ENCODE measurements at places on chromosomes 1 and 21.

GRCh38 chr1:214404571-214405213, 123.7 kb downstream of the SMYD2 start:
- DNase-seq, result no peak

DNA sequence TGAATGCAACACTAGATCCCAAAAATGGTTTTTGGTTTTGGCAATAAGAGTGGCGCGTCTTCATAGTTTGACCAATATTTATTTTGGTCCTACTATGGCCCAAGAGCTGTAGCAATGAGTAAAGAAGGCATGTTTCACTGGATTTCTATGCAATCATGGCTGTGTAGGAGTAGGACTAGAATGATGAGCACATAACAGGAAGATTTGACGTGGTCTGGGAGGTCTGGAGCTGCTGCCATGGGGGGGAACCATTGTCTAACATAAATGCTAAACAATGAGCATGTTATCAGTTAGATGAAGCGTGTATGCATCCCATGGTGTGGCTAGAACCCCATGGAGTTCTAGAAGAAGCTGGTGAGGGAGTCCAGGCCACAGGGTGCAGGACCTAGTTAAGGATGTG, 38.3 kb downstream of the OLIG1 start:
- no peak for DNase-seq

DNA sequence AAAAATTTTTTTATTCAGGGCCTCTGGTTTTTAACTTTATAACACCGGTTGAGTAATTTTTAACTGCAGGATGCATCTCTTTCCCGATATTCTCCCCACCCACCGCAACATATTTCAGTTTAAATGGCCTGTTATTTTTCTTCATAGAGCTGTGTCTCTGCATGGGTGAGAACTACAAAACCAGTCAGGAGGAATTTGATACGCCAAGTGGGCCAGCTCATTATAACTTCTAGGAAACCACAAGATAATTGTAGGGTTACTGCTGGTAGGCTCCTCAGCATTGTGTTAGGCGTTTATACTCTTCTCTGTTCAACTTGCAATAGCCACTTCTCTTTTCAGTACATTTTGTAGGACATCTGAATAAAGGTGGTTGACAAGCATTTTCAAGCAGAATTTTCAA, 169.7 kb downstream of the PBX1 start:
- no peak for DNase-seq

GRCh38 chr1:94555091-94555490, 13.5 kb upstream of the F3 start:
- DNase-seq, result no peak

GRCh38 chr1:90723590-90724108, 6.5 kb upstream of the BARHL2 start:
- DNase-seq, result no peak

DNA sequence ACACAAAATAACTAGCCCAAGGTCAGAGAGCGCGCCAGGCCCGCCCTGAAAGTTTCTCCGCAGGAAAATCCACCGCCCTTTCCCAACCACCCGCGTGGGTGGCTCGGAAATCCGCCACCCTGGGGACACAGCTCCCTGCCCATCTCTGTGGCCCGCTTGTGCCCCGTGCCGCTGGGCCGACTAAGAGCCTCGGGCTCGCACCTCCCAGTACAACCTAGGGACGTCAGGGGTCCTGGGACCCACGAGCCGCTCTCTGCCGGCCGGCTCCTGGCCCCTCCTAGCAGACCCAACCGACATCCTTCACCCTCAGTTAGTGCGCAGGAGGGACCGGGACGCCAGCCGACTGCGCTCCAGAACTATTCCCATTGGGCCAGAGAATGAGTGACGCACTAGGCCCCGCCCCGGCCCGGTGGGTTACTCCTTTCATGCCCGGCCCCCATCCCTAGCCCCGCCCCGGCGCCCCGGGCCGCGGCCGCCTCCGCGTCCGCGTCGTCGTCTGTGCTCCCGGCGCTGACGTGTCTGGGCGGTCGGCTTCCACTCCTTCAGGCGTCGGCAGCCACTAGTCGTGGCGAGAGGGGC, 396 bp upstream of the UAP1 start:
- peak; percentile 98 for DNase-seq

DNA sequence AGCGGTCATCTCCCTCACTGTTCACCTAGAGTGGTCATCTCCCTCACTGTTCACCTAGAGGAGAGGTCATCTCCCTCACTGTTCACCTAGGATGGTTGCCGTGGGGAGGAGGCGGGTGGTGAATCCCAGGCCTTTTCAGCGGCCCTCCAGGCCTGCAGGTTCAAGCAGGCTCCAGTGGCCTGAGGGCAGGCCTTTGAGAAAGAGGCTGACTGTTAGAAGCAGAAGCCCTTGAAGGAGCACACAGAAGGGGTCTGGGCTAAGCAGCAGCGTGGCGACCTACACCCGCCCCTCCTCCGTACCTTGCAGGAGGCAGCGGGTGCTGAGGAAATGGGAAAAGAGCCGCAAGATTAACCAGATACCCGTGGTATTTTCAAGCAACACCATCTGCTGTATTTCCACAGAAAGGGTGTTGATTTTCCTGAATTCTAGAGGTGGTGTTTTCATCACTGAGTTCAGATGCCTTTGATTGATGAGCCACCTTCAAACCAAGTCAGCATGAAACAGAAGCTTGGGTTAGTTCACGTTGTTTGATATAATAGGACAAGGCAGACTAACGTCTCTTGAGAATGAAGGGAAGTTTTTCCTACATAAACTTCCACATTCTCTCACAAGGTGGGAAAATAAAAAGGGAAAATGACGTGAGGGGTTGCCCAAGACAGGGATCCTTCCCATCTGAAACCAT, 289.5 kb downstream of the KIF26B start:
- DNase-seq, result no peak

DNA sequence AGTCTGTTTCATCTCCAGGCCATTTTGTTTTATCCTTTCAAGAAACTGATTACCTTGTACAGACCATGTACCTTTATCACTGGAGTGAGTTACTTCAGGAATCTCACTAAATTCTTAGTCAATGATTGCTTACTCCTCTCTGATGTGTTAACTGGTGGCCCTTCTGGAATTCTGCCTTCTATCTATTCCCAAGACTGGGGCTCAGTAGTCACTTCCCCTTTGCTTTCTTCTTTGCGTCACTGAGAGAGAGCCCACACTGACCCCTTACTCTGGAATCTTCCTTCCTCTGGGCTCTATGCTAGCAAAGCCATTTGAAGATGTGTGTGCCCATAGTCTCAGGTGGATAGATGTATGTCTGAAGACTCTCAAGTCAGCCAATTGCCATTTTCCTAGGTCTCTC, 34.6 kb downstream of the XCL2 start:
- DNase-seq, result no peak

DNA sequence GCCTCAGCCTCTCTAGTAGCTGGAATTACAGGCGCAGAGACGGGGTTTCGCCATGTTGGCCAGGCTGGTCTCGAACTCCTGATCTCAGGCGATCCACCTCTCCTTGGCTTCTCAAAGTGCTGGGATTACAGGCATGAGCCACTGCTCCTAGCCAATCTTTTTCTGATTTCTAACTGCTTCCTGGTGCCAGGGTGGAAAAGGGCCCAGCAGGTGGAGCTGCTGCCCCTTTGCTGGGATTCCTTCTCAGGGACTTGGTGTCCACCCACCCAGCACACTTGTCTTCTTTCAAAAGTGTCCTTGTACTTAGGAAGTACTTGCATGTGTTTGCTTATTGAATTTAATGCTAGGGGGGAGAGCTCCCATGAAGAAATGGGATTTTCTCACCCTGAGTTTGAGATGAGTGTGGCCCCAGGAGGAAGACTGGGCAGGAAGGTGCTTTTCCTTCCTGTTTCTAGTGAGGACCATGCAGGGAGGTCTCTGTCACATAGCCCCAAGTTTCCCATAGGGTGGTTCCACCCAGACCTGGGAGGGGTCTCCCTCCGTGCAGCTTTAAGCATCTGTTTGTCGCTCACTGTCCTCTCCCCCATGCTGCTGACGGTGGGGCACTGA, 14.2 kb downstream of the UTP11 start:
- DNase-seq, result no peak

DNA sequence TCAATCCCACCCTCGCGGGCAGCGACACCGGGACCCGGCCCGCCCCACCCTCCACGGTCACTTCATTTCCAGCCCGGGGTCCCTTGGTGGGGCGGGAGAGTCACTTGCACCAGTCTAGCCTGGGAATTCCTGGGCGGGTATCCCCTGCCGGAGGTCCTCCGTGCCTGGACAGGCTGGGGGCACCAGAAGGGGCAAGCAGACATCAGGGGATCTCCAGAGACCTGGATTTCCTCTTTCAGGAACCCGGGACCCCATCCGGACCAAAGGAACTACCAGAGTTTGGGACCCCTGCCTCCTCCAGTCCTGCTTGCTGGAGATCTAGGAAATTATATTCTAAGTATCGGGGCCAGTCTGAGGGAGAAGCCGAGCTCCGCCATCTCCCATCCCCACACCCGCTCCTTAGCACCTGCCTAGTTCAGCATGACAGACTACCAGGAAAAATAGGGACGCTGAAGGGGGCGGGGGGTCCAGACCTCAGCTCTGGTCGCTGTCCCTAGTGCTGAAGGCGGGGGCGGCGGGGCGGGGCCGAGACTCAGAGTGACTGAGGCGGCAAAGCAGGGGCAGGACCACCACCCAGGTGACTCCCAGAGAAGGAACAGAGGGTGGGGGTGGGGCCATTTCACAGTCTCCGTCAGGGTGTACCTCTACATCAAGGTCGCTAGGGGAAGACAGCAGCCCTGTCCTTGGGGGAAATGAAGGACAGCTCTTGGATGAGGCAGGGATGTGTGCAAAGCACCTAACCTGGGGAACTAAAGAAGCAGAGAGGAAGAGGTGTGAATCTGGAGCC, 832 bp downstream of the HCN3 start:
- DNase-seq, result peak; percentile 62

Data from stimulated activated CD8-positive, alpha-beta memory T cell treated with anti-CD3 and anti-CD28 coated beads, Interleukin-4, amount 100 ng/mL, for 4 hours (primary cell).